ENCODE measurements at places on chromosomes 7 and 10. TPM values are rescaled to one million over a fixed set of nuclear protein-coding genes. Genes with fewer than 3 reads are reported as not detected.

- peak; percentile 57 for DNase-seq
Observed at GRCh38 chr7:108311446-108312168, 144.6 kb downstream of the NRCAM start.

DNA sequence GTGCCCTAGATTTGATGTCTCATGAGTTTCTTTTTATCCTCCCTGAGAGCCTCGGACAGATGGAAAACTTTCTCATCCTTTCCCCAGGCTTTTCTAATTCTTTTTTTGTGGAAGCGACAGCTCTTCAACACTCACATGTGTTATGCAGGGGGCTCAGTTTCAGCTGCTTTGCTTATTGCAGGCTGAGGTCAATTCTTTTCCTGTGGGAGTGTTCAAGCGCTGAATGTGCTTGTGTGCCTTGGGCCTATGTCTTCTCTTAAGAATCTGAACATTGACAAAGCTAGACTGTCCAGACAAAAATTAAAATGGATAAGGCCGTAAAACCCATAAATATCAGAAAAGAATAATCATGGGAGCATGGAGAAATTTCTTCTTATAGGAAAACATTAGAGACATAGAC, 125.2 kb upstream of the STEAP4 start:
- no peak for DNase-seq

GRCh38 chr7:71470830-71471229, 338.9 kb downstream of the GALNT17 start:
- no peak for DNase-seq

- no peak for DNase-seq
Observed at GRCh38 chr7:17463511-17464085, 165.1 kb downstream of the AHR start.

GRCh38 chr10:113337142-113337541, 215.7 kb upstream of the HABP2 start:
- no peak for DNase-seq

- DNase-seq = no peak
Observed at GRCh38 chr10:52129410-52130178, 184.5 kb upstream of the DKK1 start.

GRCh38 chr10:16521311-16522016, at the start of gene C1QL3:
Gene C1QL3, minus strand, starts transcription at chr10:16521879. Its CDS starts 814 bp downstream, at chr10:16521065.
- DNase-seq = no peak

DNA sequence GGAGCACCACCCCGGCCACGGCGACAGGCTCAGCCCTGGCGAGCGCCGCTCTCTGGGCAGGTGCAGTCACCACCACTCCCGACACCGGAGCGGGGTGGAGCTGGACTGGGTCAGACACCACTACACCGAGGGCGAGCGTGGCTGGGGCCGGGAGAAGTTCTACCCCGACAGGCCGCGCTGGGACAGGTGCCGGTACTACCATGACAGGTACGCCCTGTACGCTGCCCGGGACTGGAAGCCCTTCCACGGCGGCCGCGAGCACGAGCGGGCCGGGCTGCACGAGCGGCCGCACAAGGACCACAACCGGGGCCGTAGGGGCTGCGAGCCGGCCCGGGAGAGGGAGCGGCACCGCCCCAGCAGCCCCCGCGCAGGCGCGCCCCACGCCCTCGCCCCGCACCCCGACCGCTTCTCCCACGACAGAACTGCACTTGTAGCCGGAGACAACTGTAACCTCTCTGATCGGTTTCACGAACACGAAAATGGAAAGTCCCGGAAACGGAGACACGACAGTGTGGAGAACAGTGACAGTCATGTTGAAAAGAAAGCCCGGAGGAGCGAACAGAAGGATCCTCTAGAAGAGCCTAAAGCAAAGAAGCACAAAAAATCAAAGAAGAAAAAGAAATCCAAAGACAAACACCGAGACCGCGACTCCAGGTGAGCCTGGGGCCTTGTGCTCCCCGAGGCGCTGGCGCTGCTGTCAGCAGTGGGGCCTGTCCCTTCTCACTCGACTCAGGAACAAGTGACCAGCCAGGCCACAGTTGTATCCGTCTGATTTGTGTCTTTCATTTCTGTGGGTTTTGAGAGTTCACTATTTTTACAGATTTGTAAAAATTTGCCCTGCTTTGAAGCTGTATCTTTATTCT, 117.7 kb downstream of the CYTH3 start:
- DNase-seq = no peak

The ZNF804B gene
- not detected for polyA plus RNA-seq

- no peak for DNase-seq
Observed at GRCh38 chr10:517241-517830, 172.1 kb downstream of the DIP2C start.

DNA sequence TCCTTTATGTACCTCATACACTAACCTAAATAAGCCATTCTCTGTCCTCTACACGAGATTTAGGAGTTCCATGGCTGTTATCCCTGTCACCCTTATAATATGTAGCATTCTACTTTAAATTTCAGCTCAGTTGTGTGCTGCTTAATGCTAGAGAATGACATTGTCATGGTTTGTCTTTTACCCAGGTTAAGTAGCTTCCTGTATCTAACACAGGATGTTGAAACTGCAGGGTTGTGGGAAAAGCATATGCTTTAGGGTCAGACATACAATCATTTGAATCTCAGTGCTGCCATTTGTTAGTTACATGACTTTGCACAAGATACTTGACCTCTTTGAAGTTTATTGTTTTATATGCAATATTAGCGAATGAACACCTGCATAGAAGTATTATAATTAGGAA, 235.1 kb upstream of the CACNA2D1 start:
- no peak for DNase-seq

DNA sequence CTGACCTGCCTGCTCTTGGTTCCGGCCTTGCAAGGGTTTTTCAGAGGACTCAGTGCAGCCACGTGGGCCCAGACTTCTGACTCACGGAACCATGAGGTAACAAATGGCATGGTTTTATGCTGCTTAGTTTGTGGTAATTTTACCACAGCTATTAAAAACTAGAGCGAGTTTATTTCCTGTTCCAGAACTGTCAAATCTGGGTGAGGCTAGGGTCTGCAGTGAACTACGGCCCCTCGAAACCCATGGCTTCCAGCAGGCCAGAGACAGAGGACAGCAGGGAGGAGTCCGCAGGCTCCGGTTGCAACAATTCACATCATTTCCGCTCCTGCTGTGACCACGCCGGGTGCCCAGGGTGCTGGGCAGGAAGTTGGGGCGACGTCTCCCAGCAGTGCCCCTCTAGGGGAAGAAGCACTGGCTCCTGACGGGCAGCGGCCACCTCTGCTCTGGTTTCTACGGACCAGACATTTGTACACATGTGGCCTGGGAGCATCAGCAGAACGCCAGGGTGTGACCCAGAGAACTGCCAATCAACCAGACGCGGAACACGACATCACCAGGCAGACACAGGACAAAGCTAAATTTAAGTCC, 74.8 kb downstream of the ADARB2 start:
- DNase-seq = no peak

The TBL2 gene
- polyA plus RNA-seq = 43.2 TPM

- DNase-seq = no peak
Observed at GRCh38 chr7:44994877-44995554, 5.0 kb upstream of the CCM2 start.

- no peak for DNase-seq
Observed at GRCh38 chr7:87874066-87874465, 2.1 kb downstream of the SLC25A40 start.

The TMEM229A gene
- polyA plus RNA-seq = not detected

DNA sequence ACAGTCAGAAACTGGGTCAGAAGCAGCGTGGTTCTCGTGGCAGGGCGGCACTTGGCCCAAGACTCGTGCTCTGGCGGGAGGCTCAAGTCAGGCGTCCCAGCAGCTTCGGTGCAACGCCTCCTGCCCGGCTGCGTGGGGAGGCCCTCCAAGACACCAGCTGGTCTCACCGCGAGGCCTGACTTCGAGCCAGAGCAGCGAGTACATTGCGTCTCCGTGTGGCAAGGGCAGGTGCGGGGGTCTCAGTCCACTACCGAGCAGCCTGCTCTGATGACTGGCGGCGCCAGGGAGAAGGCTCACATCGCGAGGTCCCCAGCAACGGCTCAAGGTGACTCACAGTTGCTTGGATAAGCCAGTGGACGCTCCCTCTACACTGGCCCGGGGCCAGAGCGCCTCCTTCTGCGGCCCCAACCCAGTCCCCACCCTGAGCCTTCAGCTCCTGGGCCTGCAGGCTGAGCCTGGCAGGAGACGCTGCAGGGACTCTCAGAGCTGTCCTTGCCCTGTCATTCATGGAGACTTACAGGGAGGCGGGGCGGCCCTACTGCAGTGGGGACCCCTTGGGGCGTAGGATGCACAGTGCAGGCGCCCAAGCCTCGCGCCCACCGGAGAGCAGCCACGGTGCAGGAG, 41.9 kb upstream of the PRKAR1B start:
- no peak for DNase-seq

The CABCOCO1 gene
- not detected for polyA plus RNA-seq

The ACTL6B gene
- polyA plus RNA-seq = not detected

GRCh38 chr10:130206216-130206737, 70.1 kb downstream of the GLRX3 start:
- DNase-seq = no peak

DNA sequence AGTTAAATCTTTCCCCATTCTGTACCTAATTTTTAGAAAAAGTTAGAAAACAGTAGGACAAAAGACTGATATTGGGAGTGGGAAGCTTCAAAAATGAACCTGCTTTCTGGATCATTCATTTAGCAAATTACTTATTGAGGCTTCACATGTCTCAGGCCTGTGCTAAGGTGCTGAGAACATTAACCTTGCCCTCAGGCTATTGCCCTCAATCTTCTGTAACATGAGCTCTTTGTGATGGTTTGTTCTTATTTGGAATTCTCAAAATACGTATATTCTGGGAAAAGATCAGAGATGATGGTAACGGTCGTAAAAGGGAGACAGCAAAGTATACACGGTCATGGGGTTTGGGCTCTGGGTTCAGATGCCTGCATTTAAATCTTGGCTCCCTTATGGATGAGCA, 39.5 kb upstream of the PRKG1 start:
- no peak for DNase-seq

GRCh38 chr10:44067432-44067831, 317.5 kb downstream of the CXCL12 start:
- DNase-seq = no peak

The HYAL4 gene
- polyA plus RNA-seq = 0.33 TPM

The KCNMA1 gene
- 72.5 TPM for polyA plus RNA-seq

- DNase-seq = no peak
Observed at GRCh38 chr7:28731092-28731658, 227.0 kb downstream of the TRIL start.

The SPOCK2 gene
- 1.2 TPM for polyA plus RNA-seq

The ADIRF gene
- 2.5 TPM for polyA plus RNA-seq

DNA sequence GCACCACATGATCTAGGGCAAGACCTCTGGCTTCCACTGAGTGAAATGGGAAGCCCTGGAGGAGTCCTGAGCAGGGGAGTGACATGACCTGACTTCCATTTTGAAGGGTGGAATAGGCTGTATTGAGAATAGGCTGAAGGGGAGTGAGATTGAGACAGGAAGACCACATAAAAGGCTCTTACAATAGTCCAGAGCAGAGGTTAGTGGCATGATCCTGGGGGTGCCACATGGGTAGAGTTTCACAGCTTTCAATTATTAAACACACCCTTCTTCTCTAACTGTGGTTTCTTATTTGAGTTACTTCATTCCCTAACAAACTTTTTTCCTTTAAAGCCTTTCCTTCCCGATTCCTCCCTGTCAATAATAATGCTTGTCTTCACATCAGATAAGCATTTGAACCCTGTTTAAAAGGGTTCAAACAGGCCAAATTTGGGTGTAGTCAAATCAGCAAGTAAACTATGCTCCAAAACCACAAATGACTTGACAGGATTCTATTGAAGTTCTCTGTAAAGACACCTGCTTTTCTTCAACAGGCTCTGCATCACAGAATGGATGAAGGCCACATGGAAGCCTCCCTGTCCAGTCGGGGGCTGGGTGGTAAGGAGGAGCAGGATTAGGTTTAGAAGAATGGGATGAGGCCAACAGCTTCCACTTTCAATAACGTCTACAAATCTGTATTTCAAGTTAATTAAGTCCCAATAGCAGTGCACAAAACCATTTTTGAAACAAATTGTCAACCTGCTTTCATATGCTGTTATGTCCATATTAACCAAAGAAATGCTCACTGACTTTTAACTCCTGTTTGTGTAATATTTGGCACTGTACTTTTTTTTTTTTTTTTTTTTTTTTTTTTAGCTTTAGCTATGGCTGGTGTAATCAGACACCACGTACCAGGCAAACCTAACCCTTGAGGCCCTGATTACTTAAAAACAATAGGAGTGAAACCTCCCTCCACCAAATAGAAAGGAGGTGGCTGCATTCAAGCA, 131.9 kb downstream of the NRCAM start:
- DNase-seq = no peak

The MYO1G gene
- 185 TPM for polyA plus RNA-seq

The DNAJC12 gene
- polyA plus RNA-seq = 4.7 TPM

- no peak for DNase-seq
Observed at GRCh38 chr10:48254750-48255512, 19.6 kb downstream of the FRMPD2 start.

The COL13A1 gene
- polyA plus RNA-seq = not detected

GRCh38 chr10:91042069-91042468, 121.2 kb upstream of the ANKRD1 start:
- DNase-seq = no peak

The FBXO24 gene
- polyA plus RNA-seq = 0.19 TPM

The IFIT1B gene
- not detected for polyA plus RNA-seq

DNA sequence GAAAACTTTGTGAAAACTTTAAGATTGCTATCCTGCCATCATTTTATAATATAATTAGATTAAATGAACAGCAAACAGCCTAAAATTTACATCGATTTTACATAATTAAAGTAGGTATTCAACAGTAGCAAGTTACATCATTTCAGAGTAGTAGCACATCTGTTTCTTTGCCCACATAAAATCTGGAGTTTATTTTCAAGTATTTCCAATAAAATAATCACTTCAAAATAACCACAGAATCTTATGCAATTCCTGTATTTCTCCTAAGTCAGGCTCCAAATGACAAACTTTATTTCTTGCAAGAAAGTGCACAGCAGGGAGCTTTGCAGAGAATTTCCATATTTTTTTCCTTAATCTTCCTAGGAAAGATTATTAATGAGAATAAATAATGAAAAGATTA, 82.6 kb downstream of the CUBN start:
- no peak for DNase-seq

GRCh38 chr10:1524540-1524939, 212.8 kb downstream of the ADARB2 start:
- DNase-seq = no peak

- DNase-seq = no peak
Observed at GRCh38 chr7:138872576-138872975, 74.6 kb upstream of the ATP6V0A4 start.

DNA sequence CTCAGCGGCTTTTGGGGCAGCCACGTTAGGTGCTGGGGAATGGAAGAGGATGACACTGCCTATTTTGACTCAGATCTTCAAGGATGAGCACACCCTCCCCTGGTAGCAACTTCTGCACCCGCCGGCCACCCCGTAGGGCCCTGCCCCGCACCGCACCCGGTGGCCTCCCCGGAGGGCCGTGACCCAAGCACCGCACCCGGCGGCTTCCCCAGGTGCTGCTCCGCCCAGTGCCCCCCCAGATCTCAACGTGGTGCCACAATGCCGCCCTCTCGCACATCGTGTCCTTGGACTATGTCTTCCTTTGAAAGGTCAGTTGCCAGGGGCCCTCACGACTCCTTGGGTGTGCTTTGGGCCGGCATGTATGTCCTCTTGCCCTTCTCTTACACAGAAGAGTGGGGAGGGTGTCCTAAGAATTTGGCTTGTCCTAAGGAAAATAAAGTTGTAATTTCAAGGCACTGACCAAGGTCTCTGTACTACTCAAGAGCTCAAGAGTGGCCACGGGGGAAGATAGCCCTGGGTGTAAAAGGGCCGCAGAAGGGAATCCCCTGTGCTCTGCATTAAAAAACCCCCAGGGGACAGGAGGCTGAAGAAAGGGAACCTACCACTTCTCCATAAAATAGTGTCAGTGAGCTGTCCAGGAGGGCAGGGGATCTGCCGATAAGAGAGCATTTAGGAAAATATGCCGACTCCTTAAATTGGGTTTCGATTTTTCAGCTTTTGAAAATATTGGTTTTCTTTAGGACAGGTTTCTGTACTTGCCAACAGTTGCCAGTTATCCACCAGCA, 1.6 kb upstream of the LANCL2 start:
- DNase-seq = no peak
